Adipose tissue (tissue), 3 donors: ENCODE measurements at places on chromosomes 11 and 22. TPM values are rescaled to one million over a fixed set of nuclear protein-coding genes. Genes with fewer than 3 reads are reported as not detected.

The DDIAS gene
- 0.37 TPM for polyA plus RNA-seq

The P2RX6 gene
- polyA plus RNA-seq, result 0.17 TPM

The HBB gene
- polyA plus RNA-seq, result 12.9 TPM

The ADM2 gene
- polyA plus RNA-seq, result 6.1 TPM

The OMP gene
- polyA plus RNA-seq, result not detected
